ENCODE measurements at places on chromosomes 5 and 9.

- no peak for DNase-seq
These were observed 7.3 kb downstream of the CNTRL start for GRCh38 chr9:121082075-121082474.

- DNase-seq: peak; percentile 6
These were observed 72.0 kb upstream of the IQGAP2 start for GRCh38 chr5:76331126-76331525.

GRCh38 chr5:36389245-36389644 lies 87.5 kb upstream of the RANBP3L start:
- DNase-seq: no peak

DNA sequence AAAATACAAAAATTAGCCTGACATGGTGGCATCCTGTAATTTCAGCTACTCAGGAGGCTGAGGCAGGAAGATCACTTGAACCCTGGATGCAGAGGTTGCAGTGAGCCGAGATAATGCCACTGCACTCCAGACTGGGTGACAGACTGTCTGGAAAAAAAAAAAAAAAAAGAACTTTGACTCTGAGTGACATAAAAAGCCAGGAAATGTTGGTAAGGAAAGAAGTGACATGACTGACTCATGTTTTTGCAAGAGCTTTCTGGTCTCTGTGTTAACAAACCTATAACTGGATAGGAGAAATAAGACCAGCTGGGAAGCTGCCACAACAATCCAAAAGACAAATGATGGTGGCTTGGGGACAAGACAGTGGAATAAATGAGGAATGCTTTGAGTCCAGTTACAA lies 272.1 kb downstream of the HINT1 start:
- DNase-seq: no peak

GRCh38 chr9:20805766-20806165 lies 121.7 kb downstream of the FOCAD start:
- no peak for DNase-seq

- DNase-seq: no peak
These were observed 56.5 kb downstream of the CAST start for GRCh38 chr5:96718635-96719077.

DNA sequence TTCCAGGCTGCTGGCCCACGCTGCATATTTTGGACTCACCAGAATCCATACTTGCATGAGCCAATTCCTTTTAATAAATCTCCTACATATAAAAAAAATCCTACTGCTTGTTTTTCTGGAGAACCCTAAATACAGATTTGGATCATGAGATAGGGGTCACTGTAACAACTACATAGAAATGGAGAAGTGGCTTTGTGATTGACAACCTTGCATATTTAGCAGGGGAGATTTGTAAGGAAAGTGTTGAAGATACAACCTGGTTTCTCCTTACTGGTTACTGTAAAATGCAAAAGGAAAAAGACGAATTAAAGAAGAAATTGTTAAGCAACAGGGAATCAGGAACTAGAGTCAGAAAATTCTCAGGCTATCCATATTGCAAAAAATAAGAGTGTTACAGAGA lies 74.8 kb downstream of the HABP4 start:
- DNase-seq: no peak

DNA sequence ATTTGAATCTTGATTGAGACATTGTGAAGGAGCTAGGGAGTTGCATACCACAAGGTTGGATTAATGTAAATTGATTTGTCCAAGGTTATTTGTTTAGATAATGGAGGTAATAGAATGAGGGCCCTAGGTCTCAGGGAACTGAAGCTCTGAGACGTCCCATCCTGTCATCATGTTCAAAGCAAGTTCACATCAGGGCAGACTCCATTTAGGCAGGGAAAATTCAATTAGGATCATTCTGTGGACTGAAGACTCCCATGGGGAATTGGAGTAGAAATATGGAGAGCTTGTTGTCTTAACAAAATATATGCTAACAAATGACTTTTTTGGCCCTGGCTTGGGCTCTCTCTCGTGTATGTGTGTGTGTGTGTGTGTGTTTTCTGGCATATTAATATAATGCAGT lies 722.0 kb upstream of the ADAMTS16 start:
- DNase-seq: no peak

- DNase-seq: no peak
These were observed 48.9 kb downstream of the TMOD1 start for GRCh38 chr9:97550386-97550785.

- DNase-seq: no peak
These were observed 119.4 kb downstream of the NTRK2 start for GRCh38 chr9:84788803-84789462.

Measured in stimulated activated CD4-positive, alpha-beta T cell treated with anti-CD3 and anti-CD28 coated beads, TNF-alpha, amount 100 ng/mL, for 1 hour (primary cell).